ENCODE measurements at places on chromosomes 1 and 21.

GRCh38 chr1:169327875-169328274, 39.7 kb downstream of the NME7 start:
- DNase-seq: no peak

- peak; percentile 48 for DNase-seq
These were observed 106.7 kb downstream of the SLC45A1 start for GRCh38 chr1:8424539-8425116.

- DNase-seq: no peak
These were observed 47.1 kb downstream of the TESK2 start for GRCh38 chr1:45443580-45444446.

- no peak for DNase-seq
These were observed 37.3 kb downstream of the NPHP4 start for GRCh38 chr1:5954964-5955363.

DNA sequence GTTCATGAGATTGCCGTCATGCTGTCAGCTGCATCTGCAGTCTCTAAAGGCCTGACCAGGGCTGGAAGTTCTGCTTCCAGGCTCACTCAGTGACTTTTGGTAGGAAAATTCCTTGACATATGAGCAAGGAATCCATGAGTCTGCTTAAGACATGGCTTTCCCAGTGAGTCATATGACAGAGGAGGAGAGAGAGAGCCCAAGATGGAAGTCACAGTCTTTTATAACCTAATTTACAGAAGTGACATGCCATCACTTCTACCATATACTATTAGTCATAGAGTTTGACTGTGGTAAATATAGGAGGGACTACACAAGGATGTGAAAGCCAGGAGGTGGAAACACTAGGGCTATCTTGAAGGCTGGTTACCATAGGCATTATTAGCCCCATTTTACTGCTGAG, 115.2 kb downstream of the ROR1 start:
- DNase-seq: no peak

DNA sequence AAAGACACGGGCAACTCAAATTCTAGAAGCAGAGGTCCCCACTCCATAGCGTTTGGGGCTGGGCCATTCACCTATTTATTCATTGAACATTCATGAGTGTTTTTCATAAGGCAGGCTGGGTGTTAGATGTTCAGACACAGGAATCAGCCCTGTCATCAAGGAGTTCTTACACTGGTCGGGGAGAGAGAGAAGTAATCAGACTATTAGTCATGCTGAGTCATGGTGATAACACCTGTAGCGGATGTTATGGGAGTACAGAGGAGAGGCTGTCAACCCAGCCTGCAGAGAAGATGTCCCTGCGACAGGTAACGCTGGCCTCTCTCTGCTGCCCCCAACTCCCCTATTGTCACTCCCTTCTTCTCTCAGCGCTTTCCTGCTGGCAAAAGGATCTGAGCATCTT, 17.2 kb downstream of the LY9 start:
- no peak for DNase-seq

- no peak for DNase-seq
These were observed 16.3 kb upstream of the TSPAN1 start for GRCh38 chr1:46158312-46159281.

DNA sequence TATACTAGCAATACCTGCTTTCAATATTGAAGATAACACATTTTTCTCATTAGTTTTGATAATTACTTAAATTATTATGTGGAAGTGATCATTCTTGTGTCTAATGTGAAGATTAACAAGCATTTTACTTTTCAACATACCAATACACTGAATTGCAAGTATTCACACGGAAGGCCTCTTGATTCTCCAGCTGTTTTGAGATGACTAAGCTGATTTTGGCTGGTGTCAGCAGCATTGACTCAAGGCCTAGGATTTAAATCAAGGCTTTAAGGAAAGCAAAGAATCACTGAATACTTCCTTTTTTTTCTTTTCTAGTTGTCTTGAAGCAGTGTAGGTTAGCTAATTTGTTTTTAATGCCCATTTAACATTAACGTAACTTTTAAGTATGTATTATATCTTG, 373.7 kb downstream of the SRGAP2C start:
- peak; percentile 9 for DNase-seq

- DNase-seq: no peak
These were observed 15.6 kb upstream of the ETV3 start for GRCh38 chr1:157153746-157154145.

DNA sequence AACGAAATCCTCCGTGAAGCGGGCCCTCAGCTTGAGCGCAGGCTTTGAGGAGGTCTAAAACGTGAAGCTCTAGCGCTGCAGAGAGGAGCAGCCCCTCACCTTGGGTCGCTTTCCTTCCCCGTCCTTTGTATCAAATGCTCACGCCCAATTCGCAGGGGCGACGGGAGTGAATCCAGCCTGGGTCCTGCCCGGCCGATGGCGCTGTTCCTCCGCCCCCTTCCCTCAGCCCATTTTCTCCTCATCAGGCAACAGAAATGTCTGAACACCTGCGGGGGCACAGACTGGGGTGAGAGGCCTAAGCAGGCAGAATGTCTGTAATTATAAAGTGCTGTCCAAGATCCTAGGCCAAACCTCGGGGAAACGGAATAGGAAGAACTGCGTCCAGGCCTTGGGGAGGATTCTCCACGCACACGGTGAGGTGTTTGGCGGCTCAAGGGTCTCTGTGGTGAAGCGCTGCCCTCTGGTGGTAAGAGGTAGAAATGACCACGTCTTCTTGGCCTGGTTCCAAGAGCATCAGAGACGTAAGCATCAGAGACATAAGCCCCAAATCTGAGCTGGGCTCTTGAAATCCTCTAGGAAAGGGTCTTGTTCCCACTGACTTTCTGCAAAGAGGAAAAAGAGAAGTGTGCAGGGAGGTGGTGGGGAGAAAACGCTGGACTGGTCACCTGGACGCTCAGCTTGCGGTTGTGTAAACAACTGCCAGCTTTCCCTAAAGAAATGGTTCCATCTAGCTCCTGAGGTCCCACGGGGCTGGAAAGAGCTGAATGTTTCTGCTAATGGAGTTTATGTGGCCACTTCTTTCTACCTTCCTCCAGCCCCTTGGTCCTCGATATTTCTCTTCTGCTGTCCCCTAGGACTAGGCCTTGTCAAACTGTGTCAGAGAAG, 92.1 kb upstream of the CD53 start:
- DNase-seq: peak; percentile 54

DNA sequence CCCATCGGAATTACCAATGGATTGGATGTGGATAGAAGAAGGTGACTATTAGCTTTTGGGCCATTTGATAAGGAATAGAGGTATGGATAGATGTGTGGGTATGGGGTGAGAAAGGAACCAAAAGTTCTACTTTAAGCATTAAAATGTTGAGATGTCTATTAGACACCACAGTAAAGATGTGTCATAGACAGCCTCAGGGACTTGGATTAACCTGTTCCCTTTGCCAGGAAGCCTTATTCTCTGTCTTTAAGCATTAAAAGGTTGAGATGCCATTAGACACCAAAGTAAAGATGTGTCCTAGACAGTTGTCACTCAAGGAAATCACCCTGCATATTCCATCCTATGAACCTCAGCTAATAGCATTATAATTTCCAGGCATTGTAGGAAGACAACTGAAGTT, 11.0 kb upstream of the DENND1B start:
- no peak for DNase-seq

DNA sequence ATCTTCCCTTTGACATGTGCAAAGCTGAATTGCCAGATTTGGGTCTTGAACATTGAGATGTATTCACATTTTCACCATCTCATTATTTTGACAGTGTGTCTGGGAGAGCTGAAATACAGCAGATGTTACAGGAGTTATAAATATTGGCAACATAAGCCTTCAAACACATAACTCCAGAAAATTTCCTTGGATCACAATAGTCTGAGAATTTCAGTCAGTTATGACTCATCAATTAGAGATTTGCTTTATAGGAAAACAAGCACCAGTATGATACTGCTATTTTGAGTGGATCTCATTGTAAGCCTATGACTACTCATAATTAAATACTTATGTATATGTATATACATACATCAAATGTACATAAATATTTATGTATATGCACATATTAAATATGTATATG, 1171.8 kb downstream of the AMY1C start:
- no peak for DNase-seq

GRCh38 chr1:180675586-180675985, 43.8 kb downstream of the XPR1 start:
- DNase-seq: no peak

- no peak for DNase-seq
These were observed 12.2 kb downstream of the VASH2 start for GRCh38 chr1:212962509-212962908.

DNA sequence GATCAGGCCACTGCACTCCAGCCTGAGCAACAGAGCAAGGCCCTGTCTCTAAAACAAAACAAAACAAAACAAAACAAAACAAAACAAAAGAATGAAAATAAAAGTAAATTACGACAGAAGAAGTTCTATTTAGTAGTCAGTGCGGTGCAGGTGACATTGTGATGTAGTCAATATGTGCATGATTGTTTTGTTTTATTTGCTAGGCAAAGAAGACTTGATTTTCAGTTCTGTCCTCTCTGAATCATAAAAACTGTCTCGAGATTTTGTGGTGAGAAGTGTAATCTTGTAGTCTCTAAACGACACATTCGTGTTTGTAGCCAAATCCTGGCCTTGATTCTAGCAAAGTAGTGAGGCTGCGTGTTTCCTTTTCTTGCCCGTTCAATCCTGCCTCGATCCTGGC, 23.5 kb downstream of the PEX14 start:
- DNase-seq: no peak

GRCh38 chr1:212928323-212929291, 21.7 kb upstream of the VASH2 start:
- no peak for DNase-seq

DNA sequence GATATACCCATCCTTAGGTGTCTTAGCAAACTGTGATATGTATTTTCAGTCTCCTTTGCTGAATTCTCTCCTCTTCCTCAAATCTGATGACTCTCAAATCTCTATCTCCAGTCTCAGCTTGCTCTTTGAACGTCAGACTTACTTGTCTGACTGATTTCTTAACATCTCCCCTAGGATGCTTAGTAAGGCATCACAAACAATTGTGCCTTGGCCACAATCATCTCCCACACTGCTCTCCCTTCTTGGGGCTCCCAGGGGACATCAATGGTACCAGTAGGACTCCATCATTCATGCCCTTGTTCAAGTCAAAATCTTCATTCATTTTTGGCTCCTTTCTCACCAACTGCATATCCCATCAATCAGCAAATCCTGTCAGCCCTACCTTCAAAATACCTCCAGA, 42.0 kb downstream of the GNG12 start:
- DNase-seq: no peak

DNA sequence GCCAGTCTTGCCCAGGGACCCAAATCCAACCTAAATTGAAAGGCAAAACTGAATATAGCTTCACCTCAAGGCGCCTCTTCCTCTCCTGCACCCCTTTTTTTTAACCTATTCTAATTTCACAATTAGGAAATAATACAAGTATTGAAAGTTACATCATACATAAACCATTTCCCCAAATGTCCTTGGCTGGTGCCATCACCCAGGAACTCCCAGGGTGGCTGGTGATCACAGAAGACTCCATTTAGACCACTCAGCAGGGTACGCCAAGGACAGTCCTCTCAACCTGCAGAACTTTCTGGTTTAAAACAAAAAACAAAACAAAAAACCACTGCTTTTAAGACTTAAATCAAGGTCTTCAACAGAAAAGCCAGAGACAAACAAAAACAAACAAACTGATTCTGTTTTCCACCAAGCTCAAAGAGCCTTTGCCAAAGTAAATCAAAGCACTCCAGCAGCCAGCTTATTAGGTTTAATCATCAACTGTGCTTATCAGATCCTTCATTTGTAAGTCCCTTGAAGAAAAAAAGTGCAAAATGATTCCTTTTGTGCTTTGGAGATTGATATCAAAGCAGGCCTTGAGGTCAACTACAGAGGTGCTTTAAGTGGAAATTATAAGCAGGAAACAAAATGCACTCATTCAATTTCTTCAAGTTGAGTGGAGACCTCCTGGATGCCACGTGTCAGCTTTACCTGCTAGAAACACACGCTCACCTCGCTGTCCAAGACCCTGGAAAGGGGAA, 113.0 kb downstream of the ETS2 start:
- no peak for DNase-seq

DNA sequence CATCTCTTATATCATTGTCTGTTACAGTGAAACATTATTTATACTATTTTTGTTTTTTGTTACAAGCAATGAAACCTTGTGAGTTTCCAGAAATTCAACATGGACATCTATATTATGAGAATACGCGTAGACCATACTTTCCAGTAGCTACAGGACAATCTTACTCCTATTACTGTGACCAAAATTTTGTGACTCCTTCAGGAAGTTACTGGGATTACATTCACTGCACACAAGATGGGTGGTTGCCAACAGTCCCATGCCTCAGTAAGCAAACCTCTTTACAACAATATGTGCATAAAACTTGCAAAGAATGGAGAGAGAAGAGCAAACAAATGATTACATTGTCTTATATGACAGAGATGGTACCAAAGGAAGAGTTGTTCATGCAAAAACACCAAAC, 22.4 kb downstream of the CFHR4 start:
- DNase-seq: no peak

GRCh38 chr21:35075546-35075945, 26.4 kb upstream of the RUNX1 start:
- no peak for DNase-seq

GRCh38 chr1:31193729-31194128, 46.0 kb downstream of the NKAIN1 start:
- DNase-seq: no peak

DNA sequence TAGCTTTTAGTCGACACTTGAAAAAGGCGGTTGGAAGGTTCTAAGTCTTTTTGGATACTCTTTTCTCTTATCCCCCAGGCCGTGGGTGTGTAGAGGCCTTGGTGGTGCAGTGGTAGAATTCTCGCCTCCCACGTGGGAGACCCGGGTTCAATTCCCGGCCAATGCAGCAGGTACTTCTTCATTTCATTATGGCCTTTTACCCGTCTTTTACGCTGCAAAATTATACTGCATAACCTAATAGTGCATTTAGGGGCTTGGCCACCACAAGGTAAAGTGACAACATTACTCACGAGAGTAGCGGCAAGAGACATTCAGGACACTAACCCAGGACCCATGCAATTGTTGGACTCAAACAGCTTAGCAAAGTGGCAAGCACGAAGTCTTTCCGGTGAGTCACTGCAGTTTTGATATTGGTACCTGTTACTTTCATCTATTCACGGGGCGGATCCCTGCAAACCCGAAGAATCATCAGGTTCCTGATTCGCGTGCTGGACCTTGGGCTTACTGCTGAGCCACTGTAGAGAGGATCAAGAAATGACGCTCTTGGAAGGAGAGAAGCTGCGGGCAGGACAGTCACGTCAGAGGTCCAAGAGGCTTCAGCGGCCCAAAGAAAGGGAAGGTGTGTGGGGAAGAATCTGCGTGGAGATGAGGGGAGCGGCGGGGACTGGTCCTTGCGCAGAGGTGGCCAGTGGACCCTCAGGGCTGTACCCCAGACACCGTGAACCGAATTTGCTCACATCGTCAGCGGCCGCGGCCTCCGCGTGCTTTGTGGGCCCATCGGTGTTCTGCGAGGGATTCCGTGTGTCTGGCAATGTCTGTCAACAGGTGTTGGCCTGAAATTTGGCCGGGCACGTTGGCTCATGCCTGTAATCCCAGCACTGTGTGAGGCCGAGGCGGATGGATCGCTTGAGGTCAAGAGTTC, 12.9 kb upstream of the RNU1-4 start:
- DNase-seq: no peak

GRCh38 chr1:52186449-52186848, 44.6 kb downstream of the ZFYVE9 start:
- DNase-seq: no peak
